Hematopoietic multipotent progenitor cell treated with erythropoietin and hydrocortisone succinate and interleukin-3 and kit ligand, for 8 days (in vitro differentiated cells): ENCODE measurements at places on chromosomes 7 and 10.

DNA sequence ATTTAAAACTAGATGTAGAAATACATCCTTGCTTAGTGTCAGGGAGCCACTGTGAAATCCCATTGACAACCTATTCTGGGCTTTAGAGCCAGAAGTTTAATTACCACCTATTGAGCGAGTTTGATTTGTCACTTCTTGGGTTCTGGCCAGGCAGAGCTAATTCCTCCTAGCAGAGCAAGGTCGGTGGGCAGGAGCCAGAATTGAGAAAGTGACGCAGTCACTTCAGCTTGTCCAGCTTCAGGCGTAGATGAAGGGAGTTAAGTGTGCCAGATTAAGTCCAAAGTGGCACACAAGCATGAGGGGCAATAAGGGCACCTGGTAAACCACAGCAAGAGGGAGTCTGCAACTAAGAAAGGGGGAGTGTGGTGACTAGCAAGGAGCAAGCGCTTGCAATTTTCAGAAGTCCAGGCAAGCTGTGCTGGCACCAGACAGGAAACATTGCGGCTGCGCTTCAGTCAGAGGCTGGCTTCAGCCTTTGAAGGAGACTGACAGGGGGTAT lies 119.4 kb downstream of the ST7 start:
- DNase-seq: no peak

DNA sequence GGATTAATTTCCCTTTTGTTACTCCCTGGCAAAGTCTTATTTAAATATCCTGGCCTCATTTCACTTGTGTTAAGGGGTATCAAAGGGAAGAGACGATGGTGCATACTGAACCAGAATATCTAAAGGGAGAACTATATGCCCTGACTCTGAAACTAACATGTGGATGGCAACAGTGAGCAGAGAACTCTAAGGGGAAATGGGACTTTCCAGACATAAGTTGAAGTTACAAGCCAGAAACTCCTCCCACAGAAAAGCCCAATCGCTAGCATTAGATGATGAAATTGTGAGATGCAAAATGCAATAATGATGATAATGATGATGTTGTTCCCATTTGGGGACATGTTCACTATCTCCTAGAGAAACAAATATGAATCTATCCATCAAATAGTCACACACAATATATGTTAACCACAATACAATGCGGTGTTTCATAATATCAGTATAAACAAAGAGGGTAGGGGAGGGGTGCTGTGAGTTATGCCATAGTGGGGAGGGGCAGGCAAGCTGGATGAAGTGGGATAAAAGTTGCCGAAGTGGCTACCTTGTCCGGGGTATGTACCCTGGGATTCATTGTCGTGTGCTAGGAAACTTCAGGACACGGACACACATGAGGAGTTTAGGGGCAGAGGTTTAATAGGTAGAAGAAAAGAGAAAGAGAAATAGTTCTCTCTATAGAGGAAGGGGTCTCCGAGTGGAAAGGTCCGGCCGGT lies 37.1 kb downstream of the TMEM229A start:
- no peak for DNase-seq

GRCh38 chr7:24894429-24895221 lies 85.4 kb downstream of the OSBPL3 start:
- no peak for DNase-seq

- no peak for DNase-seq
Measured at GRCh38 chr7:157508477-157508881, 171.7 kb downstream of the DNAJB6 start.
